ENCODE measurements at places on chromosomes 5 and 9. TPM values are rescaled to one million over a fixed set of nuclear protein-coding genes. Genes with fewer than 3 reads are reported as not detected.

KIAA0825 gene
- 9.3 TPM for polyA plus RNA-seq

DNAH5 gene
- polyA plus RNA-seq: 2.1 TPM

CARTPT gene
- not detected for polyA plus RNA-seq

NR5A1 gene
- not detected for polyA plus RNA-seq

BNC2 gene
- polyA plus RNA-seq: 0.07 TPM

HNRNPAB gene
- 8.6 TPM for polyA plus RNA-seq

LCN9 gene
- not detected for polyA plus RNA-seq

GRM6 gene
- 0.05 TPM for polyA plus RNA-seq
